ENCODE measurements at places on chromosomes 11 and 22. TPM values are rescaled to one million over a fixed set of nuclear protein-coding genes. Genes with fewer than 3 reads are reported as not detected.

POLDIP3 gene
- total RNA-seq, result 37.0 TPM

OR4C45 gene
- not detected for total RNA-seq

NDUFV1 gene
- 205 TPM for total RNA-seq

ELMOD1 gene
- total RNA-seq, result not detected

MUC5AC gene
- not detected for total RNA-seq

NCF4 gene
- not detected for total RNA-seq

TPBGL gene
- 0.33 TPM for total RNA-seq

C11orf91 gene
- total RNA-seq, result 0.13 TPM

RTN4RL2 gene
- total RNA-seq, result 4.4 TPM

KRTAP5-10 gene
- total RNA-seq, result not detected

SLC16A8 gene
- total RNA-seq, result 0.51 TPM

MUC15 gene
- total RNA-seq, result not detected

MADD gene
- total RNA-seq, result 22.1 TPM

GUCD1 gene
- total RNA-seq, result 149 TPM

UBE2L3 gene
- 71.0 TPM for total RNA-seq

SLC6A5 gene
- total RNA-seq, result not detected

APOA5 gene
- total RNA-seq, result not detected

VSTM5 gene
- total RNA-seq, result under 0.01 TPM

CD3E gene
- total RNA-seq, result not detected

HOATZ gene
- not detected for total RNA-seq

FGF4 gene
- not detected for total RNA-seq

SLC22A6 gene
- not detected for total RNA-seq

LSP1 gene
- 5.6 TPM for total RNA-seq

KLHDC7B gene
- total RNA-seq, result 0.16 TPM

VSIG2 gene
- total RNA-seq, result 0.13 TPM

MAPK8IP2 gene
- 1.0 TPM for total RNA-seq

CD248 gene
- 5.1 TPM for total RNA-seq

RNASEH2C gene
- 48.9 TPM for total RNA-seq

SRSF8 gene
- total RNA-seq, result 20.2 TPM
